ENCODE measurements at places on chromosomes 11 and 22. TPM values are rescaled to one million over a fixed set of nuclear protein-coding genes. Genes with fewer than 3 reads are reported as not detected.

OR8D4 gene
- total RNA-seq = 0.25 TPM

RFPL3 gene
- total RNA-seq = not detected

PLEKHB1 gene
- total RNA-seq = 14.3 TPM

TESMIN gene
- under 0.01 TPM for total RNA-seq

FLRT1 gene
- total RNA-seq = 7.6 TPM

CRYBB2 gene
- total RNA-seq = 0.25 TPM

CAPN5 gene
- 12.3 TPM for total RNA-seq

SLC17A6 gene
- total RNA-seq = 6.1 TPM

ALG12 gene
- 5.4 TPM for total RNA-seq

OR5AS1 gene
- total RNA-seq = not detected

ARHGEF17 gene
- 17.9 TPM for total RNA-seq

MUC15 gene
- total RNA-seq = not detected

DDI1 gene
- not detected for total RNA-seq

PRDM11 gene
- total RNA-seq = 8.4 TPM

APOBEC3A gene
- total RNA-seq = 0.25 TPM

OR51B4 gene
- not detected for total RNA-seq

OR52H1 gene
- not detected for total RNA-seq

SHISAL1 gene
- total RNA-seq = 25.8 TPM

TSPAN4 gene
- 10.8 TPM for total RNA-seq

ABTB2 gene
- total RNA-seq = 4.2 TPM

MFNG gene
- total RNA-seq = 1.5 TPM

RTN4RL2 gene
- total RNA-seq = 1.2 TPM

TYR gene
- not detected for total RNA-seq

DNAL4 gene
- 17.7 TPM for total RNA-seq

TSPAN32 gene
- 0.25 TPM for total RNA-seq

IGLL1 gene
- total RNA-seq = not detected

NRXN2 gene
- 157 TPM for total RNA-seq

VPREB1 gene
- not detected for total RNA-seq

APOL3 gene
- 1.2 TPM for total RNA-seq

TAF1D gene
- 131 TPM for total RNA-seq

ELFN2 gene
- 21.6 TPM for total RNA-seq

MMP11 gene
- total RNA-seq = 12.8 TPM

FOXRED1 gene
- total RNA-seq = 16.0 TPM

ACR gene
- not detected for total RNA-seq

RIBC2 gene
- total RNA-seq = 0.25 TPM

TTC9C gene
- total RNA-seq = 15.0 TPM
